ENCODE measurements at places on chromosomes 13 and 19.

DNA sequence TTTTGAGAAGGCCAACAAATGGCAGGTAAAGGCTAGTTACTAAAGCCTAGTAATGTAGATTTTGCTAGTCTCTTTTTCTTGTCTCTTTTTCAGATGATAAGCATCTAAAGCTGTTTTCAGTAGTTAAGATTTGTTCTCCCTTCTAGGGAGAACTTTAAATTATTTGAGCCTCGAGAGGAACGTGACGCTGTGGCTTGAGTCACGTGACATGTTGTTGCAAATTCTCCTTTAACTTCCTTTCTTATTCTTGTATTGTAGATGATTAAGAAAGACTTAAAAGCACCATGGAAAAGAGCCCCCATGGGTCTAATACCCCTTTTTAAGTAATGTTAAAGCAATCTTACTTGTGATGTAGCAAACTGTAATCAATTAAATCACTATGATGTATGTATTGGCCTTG, 2698.7 kb downstream of the PCDH9 start:
- DNase-seq: no peak

DNA sequence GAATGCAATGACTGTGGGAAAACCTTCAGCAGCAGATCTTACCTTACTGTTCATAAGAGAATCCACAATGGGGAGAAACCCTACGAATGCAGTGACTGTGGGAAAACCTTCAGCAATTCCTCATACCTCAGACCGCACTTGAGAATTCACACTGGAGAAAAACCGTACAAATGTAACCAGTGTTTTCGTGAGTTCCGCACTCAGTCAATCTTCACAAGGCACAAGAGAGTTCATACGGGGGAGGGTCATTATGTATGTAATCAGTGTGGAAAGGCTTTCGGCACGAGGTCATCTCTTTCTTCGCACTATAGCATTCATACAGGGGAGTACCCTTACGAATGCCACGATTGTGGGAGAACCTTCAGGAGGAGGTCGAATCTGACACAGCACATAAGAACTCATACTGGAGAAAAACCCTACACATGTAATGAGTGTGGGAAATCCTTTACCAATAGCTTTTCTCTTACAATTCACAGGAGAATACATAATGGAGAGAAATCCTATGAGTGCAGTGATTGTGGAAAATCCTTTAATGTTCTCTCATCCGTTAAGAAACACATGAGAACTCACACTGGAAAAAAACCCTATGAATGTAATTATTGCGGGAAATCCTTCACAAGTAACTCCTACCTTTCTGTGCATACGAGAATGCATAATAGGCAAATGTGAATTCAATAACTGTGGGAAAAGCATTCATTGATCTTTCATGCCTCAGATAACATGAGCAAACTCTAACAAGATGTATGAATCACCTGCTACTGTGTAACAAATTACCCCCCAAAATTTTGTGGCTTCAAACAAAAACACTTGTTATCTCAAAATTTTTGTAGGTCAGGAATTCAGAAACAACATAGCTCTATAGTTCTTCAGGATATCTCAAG, 13.8 kb downstream of the ZNF557 start:
- no peak for DNase-seq

- no peak for DNase-seq
Measured at GRCh38 chr13:93776936-93777335, 550.3 kb downstream of the GPC6 start.

DNA sequence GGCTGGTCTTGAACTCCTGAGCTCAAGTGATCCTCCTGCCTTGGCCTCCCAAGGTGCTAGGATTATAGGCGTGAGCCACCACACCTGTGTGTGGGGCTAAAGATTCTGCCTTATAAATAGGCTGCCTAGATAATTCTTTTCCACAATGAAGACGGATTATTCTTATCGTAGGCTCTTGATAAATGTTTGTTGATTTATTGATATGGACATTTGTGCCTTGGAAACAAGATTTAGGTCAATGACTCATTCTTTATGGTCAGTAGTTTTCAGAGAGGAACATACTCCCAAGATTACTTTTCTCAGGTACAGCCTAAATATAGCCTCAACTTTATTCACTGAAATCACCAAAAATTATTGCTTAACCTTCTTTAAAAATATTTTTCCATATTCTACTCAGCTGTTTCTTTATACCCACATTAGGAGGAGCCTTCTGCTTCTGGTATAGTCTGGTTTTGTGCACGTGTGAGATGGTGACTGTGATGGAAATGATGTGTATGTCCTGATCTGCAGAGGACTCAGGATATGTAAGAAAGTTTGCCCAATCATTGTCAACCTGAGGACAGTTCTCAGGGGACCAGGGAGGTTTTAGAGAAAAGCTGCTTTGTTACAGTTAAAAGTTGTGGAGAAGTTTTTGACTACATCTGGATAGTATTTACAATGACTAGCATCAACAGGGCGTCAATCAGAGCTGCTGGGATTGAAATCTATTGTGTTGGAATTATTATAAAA, 208.9 kb downstream of the DNAJC15 start:
- no peak for DNase-seq

Data from T-helper 1 cell (primary cell).